ENCODE measurements at places on chromosomes 6 and 20.

GRCh38 chr6:109296971-109297372 is 85.3 kb downstream of the CD164 start:
- DNase-seq: peak; percentile 43

DNA sequence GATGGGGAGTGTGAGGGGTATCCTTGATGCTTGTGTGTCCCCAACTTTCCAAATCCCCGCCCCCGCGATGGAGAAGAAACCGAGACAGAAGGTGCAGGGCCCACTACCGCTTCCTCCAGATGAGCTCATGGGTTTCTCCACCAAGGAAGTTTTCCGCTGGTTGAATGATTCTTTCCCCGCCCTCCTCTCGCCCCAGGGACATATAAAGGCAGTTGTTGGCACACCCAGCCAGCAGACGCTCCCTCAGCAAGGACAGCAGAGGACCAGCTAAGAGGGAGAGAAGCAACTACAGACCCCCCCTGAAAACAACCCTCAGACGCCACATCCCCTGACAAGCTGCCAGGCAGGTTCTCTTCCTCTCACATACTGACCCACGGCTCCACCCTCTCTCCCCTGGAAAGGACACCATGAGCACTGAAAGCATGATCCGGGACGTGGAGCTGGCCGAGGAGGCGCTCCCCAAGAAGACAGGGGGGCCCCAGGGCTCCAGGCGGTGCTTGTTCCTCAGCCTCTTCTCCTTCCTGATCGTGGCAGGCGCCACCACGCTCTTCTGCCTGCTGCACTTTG is at the start of gene TNF:
TNF (plus strand) TSS at position 231 of the 567 bp plus-strand sequence; CDS start at position 408, 177 bp downstream.
- DNase-seq: no peak

GRCh38 chr20:38215194-38216182 is 45.0 kb downstream of the KIAA1755 start:
- no peak for DNase-seq

DNA sequence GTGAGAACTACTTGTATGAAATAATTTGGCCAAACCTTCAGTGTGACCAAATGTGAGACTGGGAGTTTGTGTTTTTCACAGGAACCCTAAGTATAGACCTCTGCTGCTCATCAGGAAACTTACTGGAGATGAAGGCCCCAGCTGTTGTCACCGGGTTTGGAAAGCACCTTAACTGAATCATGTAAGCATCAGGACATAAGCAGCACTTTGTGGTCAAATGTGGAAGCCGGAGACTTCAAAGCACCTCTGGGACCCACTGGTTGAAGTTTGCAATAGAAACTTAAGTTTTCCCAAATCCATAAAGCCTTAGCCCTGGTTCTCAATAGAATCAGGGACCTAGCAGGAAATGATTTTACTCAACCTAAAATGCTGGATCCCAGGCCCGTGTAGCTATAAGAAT is 14.3 kb downstream of the TTPAL start:
- no peak for DNase-seq

GRCh38 chr6:32609391-32609730 is 19.7 kb upstream of the HLA-DRB1 start:
- DNase-seq: no peak

DNA sequence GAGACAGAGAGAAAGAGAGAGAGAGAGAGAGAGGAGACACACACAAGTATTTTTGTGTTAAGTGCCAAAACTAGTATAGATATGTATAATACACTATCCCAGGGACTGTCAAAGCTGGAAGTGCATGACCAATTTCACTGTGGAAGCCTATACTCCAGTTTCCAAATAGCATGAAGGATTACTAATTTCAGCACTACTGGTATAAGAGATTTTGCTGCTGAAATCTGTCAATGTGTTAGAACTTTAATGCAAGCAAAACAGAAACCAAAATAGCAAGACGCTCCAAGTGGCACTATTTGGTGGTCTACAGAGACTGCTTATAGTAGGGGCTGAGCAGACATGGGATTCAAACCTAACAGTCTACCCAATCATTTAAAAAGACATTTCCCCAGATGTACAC is 284.8 kb downstream of the BTBD9 start:
- DNase-seq: no peak

GRCh38 chr6:35596448-35597442 is 84.0 kb upstream of the TULP1 start:
- DNase-seq: no peak

DNA sequence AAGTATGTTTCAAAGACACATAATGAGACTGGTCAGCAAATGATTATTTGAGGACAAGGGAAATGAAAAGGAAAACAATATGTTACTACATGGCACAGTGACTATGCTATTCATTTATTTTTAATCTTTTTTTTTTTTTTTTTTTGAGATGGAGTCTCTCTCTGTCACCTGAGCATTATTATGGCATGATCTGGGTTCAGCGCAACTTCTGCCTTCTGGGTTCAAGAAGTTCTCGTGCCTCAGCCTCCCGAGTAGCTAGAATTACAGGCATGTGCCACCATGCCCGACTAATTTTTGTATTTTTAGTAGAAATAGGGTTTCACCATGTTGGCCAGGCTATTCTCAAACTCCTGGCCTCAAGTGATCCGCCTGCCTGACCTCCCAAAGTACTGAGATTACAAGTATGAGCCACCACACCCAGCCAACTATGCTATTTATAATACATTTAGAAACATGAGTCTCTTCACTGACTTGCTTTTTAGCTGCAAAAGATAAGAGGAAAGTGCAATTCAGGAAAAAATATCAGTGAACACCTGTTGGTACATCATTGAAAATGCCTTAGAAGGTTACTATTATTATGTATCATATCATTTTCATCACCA is 3.4 kb downstream of the CALHM4 start:
- no peak for DNase-seq

GRCh38 chr6:168352096-168352495 is 32.5 kb upstream of the DACT2 start:
- no peak for DNase-seq

Measured in large intestine (tissue), 12 donors.